ENCODE measurements at places on chromosomes 12 and 14.

DNA sequence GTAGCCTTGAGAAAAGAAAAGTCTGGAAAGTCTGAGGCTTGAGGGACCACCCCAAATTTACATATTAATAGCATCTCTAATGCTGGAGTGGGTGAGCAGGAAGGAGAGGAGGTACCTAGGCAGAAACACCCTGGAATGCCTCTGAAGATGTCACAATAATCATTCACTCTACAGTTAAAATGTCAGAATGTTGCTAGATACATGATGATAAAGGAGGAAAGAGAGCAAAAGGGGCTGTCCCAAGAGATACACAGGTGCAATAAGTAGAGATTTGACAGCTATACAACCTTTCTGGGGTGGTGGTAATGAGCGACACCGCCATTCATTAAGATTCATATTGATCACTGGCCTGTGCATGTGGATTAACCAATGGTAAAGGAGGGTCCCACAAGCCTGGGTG is 540.5 kb upstream of the FBXO33 start:
- no peak for DNase-seq

GRCh38 chr12:120140603-120141002 is 24.1 kb upstream of the RAB35 start:
- DNase-seq, result no peak

- no peak for DNase-seq
These were observed 10.1 kb downstream of the KRT80 start for GRCh38 chr12:52181746-52182145.

- DNase-seq, result no peak
These were observed 29.5 kb downstream of the YAF2 start for GRCh38 chr12:42208574-42208973.

GRCh38 chr14:79175671-79176070 is 1005.5 kb downstream of the NRXN3 start:
- no peak for DNase-seq

- no peak for DNase-seq
These were observed 35.9 kb downstream of the FZD10 start for GRCh38 chr12:130198026-130198662.

GRCh38 chr12:29510591-29511185 is 13.2 kb upstream of the OVCH1 start:
- no peak for DNase-seq

GRCh38 chr14:36976571-36977023 is 195.8 kb downstream of the SLC25A21 start:
- DNase-seq, result no peak

DNA sequence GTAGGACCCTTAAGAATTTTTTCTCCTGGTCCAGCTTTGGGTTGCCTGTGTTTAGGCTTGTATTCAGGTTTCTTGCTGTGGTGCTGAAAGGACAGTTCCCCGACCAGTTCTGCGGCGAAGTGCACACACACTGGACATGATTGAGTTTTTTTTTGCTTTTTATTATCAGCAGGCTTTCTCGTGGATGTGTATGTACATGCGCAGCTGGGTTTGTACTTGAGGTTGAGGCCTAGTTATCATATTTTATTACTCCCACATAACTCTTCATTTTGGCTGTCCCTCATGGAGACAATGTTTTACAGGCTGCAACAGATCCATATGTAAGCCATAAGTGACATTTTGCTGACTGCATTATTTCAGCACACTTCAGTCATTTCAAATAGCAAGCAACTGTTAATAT is 2.5 kb downstream of the SCN8A start:
- DNase-seq, result peak; percentile 31

DNA sequence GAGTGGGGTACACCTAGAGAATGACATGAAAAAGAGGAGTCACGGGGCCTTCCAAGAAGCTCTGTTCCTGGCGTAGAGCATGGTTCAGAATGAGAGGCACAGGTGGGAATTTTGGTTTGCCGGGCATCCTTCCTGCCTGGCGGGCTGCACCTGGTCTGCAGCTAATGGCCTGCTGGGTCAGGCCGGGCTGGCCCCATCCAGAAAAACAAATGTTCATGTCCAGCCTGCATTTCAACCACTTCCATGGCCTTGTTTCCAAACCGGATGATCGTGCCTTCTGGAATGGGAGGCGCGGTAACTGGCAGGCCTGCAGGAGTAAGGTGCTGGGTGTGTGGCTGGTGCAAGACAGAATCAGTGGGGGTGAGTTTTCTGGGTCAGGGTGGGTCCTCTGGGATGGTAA is 14.4 kb downstream of the TEAD4 start:
- DNase-seq, result no peak

DNA sequence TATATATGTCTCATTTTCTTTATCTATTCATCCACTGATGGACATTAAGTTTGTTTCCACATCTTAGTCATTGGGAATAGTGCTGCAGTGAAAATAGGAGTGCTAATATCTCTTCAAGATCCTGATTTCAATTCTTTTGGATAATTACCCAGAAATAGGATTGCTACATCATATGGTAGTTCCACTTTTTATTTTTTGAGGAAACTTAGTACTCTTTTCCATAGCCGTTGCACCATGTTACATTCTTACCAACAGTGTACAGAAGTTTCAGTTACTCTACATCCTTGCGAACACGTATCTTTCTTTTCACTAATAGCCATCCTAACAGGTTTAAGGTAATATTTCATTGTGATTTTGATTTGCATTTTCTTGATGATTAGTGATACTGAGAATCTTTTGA is 29.8 kb downstream of the TESPA1 start:
- DNase-seq, result no peak

DNA sequence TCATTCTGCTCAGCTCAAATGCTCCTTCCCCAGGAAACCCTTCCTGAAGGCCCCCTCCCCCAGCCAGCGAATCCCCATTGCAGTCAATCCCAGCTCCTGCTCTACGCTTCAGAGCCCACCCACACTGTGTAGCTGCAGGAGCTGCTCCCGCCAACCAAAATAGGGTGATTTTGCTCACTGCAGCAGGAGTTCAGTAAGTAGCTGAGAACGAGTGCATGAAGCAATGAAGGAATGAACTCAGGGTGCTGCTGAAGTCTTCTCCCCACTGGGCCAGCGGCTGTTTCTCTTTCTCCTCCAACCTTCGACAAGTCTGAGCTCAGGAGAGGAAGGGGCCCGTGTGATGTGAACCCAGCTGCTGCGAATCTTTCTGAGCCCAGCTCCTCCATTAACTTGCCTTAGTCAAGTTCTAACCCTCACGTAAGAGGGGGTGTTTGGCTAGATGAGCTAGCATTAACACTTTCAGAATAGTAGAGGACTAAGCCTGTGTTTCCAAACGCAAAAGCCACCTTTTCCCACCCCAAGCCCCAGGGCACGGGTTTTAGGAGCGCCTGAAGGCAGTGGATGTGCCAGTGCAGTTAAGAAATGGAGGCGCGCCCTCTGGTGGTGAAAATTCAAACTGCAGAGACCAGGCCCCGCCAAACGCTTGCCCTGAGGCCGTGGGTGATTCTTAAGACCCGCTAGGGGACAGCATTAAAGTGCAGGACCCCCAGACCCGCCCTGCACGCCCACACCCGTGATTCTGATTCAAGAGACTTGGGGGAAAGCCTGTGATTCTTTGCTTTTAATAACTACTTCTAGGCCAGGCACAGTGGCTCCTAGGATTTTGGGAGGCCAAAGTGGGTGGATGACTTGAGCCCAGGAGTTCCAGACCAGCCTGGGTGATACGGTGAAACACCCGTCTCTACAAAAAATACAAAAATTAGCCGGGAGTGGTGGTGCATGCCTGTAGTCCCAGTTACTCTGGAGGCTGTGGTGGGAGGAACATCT is 11.9 kb upstream of the SERPINA4 start:
- no peak for DNase-seq

DNA sequence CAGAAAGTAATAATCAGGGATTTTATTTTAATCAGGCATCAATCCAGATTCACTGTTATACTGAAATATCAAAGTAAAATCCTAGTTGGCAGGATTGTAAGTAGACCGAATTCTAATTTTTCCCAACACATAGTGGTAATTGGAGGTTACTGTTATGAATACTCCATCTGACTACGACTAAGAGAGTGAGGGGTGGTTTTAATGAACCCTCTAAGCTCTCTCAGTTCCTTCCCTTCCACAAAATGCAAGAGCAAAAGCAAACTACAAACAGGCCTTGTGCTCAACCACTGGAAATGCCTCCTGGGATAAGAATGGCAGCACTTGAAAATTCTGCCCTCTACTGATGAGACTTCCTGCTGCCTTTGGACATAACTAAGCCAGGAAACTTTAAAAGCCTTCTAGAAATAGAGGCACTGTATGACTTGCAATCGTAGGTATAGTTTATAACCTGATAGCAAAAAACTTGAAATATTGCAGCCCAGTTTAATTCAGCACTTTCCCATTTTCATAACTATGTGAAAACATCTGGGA is 184.8 kb downstream of the SLC16A7 start:
- no peak for DNase-seq

DNA sequence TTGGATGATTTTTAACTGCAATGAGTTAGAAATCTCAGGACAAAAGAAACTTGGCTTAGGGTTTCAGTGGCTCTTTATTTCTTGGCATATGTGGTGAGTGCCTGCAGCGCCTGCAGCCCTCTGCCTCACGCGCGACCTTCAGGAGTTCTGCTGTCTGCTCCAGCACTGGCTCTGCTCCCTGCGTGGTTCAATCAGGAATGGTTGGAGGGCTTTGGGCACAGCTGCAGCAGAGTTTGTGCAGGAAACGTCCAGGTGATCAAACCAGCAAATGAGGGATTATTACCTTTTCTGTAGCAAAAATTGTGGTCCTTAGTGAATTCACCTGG is 19.8 kb downstream of the PPM1H start:
- no peak for DNase-seq
